ENCODE measurements at places on chromosomes 13 and 19.

DNA sequence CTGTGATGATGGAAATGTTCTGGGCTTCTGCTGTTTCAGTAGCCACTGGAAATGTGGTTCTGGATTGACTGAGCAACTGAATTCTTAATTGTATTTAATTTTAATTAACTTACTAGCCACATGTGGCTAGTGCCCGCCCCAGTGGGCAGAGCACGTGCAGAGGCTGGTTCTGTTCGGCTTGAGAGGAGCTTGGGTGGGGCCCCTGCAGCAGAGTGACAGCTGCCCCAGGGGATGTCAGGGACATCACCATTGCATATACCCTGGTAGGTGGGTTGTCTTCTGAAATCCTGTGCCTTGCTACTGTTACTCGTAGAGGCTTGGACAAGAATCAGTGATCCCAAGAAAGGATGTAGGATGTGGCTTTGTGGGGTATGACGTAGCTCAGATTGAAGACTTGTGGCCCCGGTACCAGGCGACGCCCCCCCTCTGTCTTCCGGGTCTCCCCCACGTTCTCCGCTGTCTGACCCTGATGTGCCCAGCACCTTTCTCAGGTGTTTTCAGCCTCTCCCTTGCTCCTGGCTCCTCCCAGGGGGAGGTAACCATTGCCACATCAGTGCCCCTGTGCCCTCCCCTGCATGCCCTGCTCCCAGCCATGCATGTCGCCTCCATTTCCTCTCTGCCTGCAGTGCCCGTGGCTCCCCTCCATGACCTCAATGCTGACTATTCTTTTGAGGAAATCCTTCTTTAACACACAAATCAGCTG lies 102.6 kb upstream of the RNF113B start:
- no peak for DNase-seq

DNA sequence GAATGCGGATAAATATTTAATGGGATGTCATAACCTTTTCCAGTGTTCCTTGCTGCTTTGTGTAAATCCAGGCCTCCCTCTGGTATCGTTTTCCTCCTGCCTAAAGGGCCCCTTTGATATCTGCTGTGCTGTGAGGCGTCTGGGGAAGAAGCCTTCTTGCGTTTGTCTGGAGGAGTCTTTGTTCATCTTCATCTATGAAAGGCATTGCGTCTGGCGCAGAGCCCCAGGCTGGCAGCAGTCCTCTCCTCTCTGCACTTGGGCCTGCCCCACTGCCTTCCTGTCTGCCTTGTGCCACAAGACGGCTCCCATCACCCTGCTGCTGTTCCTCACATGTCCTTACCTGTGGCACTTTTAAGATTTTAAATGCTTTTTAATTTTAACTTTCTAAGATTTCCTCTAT lies 9.8 kb downstream of the PROZ start:
- no peak for DNase-seq

GRCh38 chr13:36157480-36157879 lies 26.3 kb upstream of the DCLK1 start:
- DNase-seq, result no peak

GRCh38 chr13:97761796-97762540 lies 191.5 kb upstream of the IPO5 start:
- no peak for DNase-seq

- no peak for DNase-seq
Observed at GRCh38 chr19:14941189-14941588, at the start of gene OR7C2. TSS of gene OR7C2 (plus strand) at chr19:14941489. CDS start at chr19:14941489, 0 bp downstream.

- no peak for DNase-seq
Observed at GRCh38 chr19:2774083-2774679, 8.9 kb downstream of the SGTA start.

DNA sequence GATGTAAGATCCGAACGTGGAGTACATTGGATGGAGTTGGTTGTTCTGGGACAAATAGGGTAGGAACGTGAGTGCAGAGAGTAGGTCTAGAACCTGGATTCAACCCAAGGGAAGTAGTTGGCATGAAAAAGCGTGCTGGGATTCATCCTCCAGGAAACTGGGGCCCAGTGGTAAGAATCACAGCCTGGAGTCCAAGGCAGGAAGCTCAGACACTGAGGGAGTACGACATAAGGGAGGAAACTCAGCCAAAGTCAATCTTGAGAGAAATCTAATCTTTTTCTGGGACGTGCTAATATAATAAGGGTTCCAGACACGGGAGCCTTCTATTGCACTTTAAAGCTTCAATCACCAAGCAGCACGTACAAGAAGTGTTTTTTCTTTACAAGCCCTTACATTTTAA lies 46.4 kb downstream of the DLEU7 start:
- DNase-seq, result no peak

DNA sequence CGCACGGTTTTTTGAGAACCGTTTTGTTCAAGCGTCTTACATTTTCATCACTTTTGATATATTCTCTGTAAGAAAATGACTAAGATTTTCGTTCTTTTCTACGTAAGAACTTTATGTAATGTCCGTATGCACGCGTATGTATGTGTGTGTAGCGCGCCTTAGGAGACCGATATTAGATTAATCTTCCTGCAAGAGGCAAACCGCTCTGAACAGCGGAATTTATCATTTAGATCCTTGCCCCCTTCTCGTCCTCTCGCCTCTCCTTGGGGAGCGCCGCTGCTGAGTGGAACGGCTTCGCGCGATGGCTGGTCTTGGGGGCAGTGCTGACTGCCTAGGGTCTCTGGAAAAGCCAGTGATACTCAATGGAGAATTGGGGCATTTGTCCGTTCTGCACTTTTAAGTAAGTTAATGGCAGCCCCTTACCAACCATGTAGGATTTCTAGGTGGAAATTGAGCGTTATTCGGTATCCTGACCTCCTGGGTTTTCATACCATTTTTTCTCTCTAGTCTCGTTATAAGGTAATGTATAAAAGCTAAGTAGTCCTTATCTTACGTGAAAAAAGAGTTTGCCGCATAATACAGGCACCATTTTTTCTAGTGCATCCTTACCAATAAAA lies 4.7 kb downstream of the MAB21L1 start:
- no peak for DNase-seq

DNA sequence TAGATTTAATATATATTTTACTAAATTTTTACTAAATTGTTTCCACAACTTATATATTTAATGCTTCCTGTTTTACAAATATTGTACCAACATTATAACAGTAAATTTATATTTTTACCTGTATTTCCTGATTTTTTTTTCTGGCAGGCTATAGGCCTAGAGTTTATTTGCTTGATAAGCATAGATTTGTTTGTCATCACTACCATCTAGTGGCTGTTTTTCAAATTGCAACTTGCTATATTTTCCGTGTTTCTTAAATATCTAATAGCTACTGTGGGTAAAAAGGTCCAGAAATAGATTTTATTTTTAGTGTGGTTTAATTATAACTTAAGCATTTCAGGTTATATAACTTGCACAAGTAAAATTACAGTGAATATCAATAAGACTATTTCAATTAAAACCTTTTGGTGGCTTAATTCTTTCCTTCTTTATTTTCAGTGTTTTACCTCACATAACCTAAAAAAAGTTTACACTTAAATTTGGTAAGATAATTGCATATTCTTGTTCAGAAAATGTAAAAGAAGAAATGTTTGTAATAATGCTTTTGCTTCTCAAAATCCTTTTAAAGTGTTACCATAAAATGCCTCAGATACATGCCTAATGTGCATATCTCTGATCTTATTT lies 60.6 kb downstream of the NDFIP2 start:
- DNase-seq, result peak; percentile 78

GRCh38 chr13:44576351-44577235 lies 463 bp upstream of the TSC22D1 start:
- no peak for DNase-seq

DNA sequence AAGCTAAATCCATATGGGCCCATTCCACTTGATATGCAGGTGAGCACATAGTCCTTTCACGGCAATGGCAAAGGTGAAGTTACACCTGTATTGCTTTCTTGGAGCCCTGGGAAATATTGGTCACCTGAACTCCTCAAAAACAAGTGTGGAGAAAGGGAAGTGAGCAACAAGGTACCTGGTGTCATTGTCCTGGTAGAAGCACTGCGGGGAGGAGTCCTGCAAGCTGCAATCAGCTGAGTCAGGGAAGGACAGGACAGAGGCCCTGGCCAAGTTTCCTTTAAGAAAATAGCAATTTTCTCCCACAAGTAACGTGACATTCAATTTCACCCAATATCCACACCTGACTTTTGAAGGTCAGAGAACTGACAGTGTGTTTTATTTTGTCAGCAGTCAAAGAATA lies 389.1 kb downstream of the IRS2 start:
- no peak for DNase-seq

GRCh38 chr19:55525289-55526101 lies 11.4 kb downstream of the SBK2 start:
- DNase-seq, result no peak

DNA sequence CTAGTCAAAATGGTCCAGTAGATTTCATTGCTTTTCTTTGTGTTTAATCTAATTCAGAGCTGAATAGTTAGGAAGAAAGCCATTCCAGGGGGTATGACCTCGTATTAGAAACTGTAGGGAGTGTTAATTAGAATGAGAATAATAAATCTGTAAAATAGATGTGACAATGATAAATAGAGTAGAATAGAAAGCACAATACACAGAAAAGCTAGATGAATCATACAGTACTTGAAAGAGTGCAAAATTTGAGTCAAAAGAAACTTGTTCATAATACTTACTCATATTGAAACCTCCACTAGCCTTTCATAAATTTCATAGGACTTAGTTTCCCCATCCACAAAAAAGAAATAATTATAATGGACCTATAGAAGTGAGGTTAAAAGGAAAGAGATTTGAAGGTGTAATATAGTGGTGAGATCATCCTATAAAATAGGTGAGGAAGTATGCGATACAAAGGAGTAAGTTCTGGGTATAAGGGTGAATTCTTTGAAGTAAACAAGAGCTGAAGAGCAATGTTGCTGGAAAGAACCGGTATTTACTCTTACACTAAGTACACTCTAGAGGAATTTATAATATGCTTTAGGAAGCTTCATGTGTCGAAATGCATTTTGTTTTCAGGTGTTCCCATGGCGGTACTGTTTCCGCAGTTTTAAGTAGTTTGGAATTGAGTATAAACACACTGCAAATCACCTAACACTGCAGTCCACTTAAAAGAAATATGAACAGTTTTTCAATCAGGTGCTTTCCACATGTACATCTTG lies 21.9 kb downstream of the PCDH17 start:
- DNase-seq, result no peak

DNA sequence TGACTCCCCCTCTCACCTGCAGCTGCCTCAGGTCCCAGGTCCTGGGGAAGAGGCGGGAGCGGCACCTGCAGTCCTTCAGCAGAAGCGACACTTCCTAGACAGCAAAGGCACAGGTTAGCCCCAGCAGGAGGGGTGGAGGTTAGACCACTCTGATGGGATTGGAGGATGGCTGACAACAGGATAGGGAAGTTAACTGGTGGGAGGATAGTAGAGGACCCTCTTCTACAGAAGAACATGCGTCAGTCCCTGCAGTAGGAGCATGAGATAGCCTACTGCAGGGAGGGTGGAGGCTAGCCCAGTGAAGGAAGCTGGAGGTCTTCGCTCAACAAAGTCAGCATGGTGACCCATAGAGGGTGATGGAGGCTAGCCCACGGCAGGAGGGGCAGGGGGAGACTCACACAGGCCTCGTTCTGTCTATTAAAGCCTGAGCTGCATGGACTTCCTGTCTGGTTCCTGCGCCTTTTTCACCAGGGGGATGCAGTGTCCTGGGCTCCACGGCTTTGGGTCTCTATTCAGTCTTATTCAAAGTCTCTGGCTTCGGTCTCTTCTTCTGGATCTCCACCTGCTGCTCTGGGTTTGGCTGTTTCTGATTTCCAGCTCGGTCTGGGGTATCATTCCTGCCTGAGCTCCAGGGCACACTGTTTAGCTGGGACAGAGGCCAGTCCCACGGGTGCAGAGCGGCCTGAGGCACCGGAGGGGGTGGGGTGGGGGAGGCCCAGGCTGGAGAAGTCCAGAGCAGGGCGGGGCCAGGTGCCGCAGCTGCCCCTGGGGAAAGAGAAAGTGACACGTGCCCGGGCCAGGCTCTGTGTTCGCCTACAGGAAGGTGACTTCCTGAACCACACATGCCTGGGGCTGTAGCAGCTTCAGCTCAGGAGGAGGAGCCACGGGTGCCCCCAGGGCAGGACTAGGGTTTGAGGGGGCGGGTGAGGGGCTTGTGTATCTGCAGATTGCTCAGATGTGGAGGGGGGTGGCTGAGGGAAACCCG lies 7.3 kb downstream of the IFNL3 start:
- DNase-seq, result no peak

GRCh38 chr19:35549174-35549788 lies 3.9 kb downstream of the TMEM147 start:
- DNase-seq, result peak; percentile 52

DNA sequence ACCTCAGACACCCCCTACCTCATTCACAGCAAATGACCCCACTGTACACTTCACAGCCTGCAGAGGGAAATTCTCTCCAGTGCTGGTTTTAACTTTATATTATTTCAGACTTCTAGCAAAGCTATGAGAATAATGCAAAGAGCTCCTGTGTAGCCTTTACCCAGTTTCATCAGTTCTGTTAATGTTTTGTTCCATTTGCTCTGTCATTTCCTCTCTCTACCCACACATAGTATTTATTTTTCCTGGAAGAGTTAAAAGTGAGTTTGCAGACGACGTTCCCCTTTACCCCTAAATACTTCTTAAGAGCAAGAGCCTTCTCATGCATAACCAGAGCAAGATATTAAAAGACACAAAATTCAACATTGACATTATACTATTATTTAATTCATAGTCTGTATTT lies 49.9 kb upstream of the ADGRE1 start:
- no peak for DNase-seq

- DNase-seq, result no peak
Observed at GRCh38 chr13:100184095-100184494, 95.2 kb downstream of the PCCA start.

- DNase-seq, result no peak
Observed at GRCh38 chr13:46342538-46342937, 44.5 kb downstream of the RUBCNL start.

- no peak for DNase-seq
Observed at GRCh38 chr19:5434970-5435641, 20.1 kb upstream of the ZNRF4 start.

DNA sequence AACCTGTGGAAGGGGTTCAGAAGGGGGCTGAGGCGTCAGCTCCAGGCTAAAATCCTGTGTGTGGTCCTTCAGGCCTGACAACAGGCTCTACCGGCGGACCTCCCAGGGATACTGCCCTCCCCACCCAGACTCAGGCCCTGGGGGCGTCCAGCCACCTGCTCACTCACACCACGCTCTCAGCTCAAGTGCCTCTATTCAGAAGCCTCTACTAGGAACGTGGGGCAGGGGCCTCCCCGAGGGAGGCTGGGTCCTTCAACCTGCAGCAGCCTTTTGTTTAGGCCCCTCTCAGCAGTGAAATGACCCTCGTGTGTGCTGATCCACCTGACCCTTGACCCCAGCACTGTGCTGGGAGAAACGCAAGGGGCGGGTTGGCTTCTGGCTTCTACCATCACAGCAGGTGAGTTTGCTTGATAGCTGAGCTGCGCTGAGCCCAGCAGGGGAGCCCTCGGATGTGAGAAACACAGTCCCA lies 10.6 kb downstream of the PLPP2 start:
- DNase-seq, result no peak

Measured in AML-193 (cell line).